ENCODE measurements at places on chromosomes 3 and 15. TPM values are rescaled to one million over a fixed set of nuclear protein-coding genes. Genes with fewer than 3 reads are reported as not detected.

DNA sequence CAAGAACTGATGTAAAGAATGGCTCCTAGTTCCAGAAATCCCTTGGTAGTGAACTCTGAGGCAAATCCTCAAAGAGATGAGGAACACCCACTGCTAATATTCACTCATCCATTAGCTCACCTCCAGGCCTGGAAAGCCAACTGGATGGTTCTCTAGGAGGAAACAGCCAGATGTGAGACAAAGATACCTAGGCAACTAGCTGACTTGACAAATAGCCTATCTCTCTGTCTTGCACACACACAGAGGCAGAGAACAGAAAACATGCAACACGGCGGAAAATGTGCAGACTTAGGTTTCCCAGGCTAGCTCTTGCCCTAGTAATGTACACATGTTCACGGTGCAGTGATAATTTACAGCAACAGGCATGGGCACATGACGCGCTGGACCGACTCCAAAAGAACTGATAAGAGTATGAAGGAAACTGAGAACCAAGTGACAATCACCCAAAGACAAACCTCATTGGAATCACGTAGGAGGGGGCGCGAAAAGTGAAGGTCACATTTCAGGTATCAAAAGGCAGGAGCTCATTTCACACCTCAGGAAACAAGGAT lies 318.1 kb downstream of the FOXP1 start:
- no peak overlapping the region for H3K4me3 ChIP-seq
- H3K36me3 ChIP-seq, result no peaks in the 10 kb centered on the region
- H3K27me3 ChIP-seq, result no peaks in the 10 kb centered on the region
- no peak for DNase-seq
- H3K27ac ChIP-seq, result no peak overlapping the region

DNA sequence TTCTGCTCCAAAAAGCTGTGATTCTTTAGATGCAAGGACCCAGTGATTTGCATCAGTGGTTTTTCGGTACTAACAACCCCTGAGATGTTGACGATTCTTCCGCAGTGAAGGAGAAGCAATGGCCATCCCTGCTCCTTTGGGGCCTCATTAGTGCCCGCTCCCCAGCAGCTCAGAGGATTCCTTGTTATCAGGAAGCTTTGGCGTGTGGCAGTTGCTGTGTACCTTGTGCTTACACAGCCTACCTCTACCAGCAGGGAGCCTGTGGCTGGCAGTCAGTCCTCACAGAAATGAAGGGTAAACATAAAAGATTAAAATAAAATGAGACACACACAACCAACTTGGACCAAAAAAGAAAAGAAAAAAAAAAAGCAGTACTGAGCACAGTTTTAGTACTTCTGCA lies 55.2 kb downstream of the CNTN3 start:
- no peaks in the 10 kb centered on the region for H3K27me3 ChIP-seq
- no peak overlapping the region for H3K27ac ChIP-seq
- no peaks in the 10 kb centered on the region for H3K4me1 ChIP-seq
- H3K4me3 ChIP-seq, result no peak overlapping the region
- H3K36me3 ChIP-seq, result no peaks in the 10 kb centered on the region

DNA sequence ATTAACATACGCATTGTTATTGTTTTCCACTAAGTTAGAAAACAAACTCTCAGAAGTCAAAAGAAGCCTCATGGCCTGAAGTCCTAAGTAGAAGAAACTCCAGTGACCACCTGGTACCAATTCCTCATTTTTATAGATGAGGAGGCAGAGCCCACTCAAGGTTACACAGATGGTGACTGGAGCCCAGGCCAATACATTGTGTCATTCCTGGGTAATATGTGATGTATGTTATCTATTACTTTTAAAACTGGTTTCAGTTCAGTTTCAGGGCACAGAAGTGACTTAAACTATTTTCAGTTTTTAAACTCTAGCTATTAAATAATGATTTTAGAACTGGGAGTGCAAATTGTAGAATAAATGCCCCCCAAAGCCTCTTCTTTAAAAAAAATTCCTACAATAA lies 66.7 kb upstream of the STXBP5L start:
- H3K36me3 ChIP-seq, result no peaks in the 10 kb centered on the region
- no peak overlapping the region for H3K27ac ChIP-seq

DNA sequence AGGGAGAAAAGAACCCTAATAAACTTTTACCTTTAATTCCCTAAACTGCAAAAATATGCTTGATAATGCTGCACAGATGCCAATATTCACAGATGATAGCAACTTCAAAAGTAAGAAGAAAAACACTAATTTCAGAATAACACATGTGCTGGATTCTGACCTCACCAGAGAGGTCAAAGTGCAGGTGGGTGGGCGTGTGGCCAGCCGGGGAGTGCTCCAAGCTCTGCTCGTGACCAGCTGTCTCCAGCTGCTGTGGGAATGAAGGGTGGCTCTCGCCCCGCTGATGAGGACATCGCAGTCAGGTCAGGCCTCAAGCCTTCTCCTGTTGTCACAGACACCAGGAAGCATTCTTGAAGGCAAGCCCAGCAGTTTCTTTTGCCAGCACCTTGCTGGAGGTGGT lies 57.1 kb downstream of the ADAMTS17 start:
- peaks cover 5% of the 10 kb centered on the region for H3K36me3 ChIP-seq
- peak; percentile 53 for DNase-seq
- no peaks in the 10 kb centered on the region for H3K27me3 ChIP-seq
- H3K27ac ChIP-seq, result no peak overlapping the region
- peaks cover 10% of the 10 kb centered on the region for H3K4me1 ChIP-seq

GRCh38 chr3:33146791-33147445 lies 33.1 kb downstream of the CRTAP start:
- no peak overlapping the region for H3K4me3 ChIP-seq
- H3K27ac ChIP-seq, result peak overlapping the region; percentile 58
- H3K4me1 ChIP-seq, result peaks cover 5% of the 10 kb centered on the region
- H3K36me3 ChIP-seq, result peaks cover 19% of the 10 kb centered on the region
- no peak for DNase-seq

- peaks cover 24% of the 10 kb centered on the region for H3K4me1 ChIP-seq
- peak overlapping the region; percentile 66 for H3K4me3 ChIP-seq
- peak overlapping the region; percentile 61 for H3K27ac ChIP-seq
- H3K36me3 ChIP-seq, result peaks cover 24% of the 10 kb centered on the region
- DNase-seq, result no peak
Measured at GRCh38 chr15:40471105-40471807, 472 bp downstream of the CHST14 start.

- DNase-seq, result peak; percentile 71
- peaks cover 64% of the 10 kb centered on the region for H3K4me1 ChIP-seq
- peaks cover 4% of the 10 kb centered on the region for H3K27me3 ChIP-seq
- peaks cover 41% of the 10 kb centered on the region for H3K36me3 ChIP-seq
Measured at GRCh38 chr3:50347187-50347813, 1.8 kb upstream of the ZMYND10 start.

DNA sequence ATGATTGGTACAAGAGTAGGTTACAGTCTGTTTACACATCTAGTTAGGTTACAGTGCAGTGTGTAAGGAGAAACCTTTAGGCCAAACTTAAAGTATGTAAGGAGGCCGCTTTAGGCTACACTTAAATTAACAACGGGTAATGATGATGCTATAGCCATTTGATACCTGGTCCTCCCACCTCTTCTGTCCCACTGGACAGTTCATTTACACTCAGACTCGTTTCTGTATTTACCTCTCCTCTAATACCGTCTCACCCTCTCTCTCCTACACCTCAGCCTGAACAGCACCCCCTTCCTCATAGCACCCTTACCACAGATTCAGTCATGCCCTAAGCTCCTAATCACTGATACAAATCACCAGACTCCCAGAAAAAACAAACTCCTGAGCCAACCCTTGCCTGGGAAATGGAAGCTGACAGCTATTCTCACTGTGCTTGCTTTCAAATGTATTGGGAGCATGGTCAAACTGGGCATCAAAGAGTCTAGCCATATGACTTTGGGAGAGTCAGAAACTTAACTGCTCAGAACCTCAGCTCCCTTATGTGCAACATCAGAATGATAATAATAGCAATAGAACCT lies 241.3 kb upstream of the SETMAR start:
- no peaks in the 10 kb centered on the region for H3K27me3 ChIP-seq
- H3K27ac ChIP-seq, result no peak overlapping the region
- H3K4me1 ChIP-seq, result no peaks in the 10 kb centered on the region
- no peak for DNase-seq

DNA sequence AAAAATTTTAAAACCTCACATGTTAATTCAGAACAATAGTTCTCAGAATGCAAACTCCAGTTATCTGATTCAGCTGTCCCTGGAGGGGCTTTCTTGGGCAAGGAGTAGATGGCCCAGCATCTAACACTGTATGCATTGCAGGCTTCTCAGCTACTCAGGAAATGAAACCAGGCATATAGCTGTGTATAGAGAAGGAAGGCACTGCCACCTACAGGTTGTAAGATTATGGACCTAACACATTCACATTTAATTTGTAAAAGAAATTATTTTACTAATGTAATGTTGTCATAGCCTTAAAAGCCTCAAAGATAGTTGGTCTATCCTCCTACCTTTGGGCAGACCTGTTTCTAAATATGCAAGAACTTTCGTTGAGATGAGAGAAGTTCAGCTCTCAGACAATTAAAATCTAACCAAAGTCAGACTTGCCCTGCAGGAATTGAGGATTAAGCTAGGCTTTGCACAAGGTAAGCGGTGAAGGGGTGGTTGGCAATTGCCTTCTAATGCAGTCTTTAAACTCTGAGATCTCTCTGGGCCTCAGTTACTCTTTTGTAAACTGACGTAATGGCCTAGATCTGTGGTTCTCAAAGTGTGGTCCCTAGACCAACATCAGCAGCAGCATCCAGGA lies 132.8 kb upstream of the SLC24A5 start:
- H3K36me3 ChIP-seq, result no peaks in the 10 kb centered on the region
- peak; percentile 73 for DNase-seq
- H3K27me3 ChIP-seq, result no peaks in the 10 kb centered on the region
- H3K4me1 ChIP-seq, result peaks cover 6% of the 10 kb centered on the region

- H3K4me1 ChIP-seq, result no peaks in the 10 kb centered on the region
- no peak overlapping the region for H3K27ac ChIP-seq
- no peaks in the 10 kb centered on the region for H3K27me3 ChIP-seq
- no peaks in the 10 kb centered on the region for H3K36me3 ChIP-seq
- H3K4me3 ChIP-seq, result no peak overlapping the region
- no peak for DNase-seq
Measured at GRCh38 chr3:117118604-117119003, 409.0 kb downstream of the TUSC7 start.

- no peak overlapping the region for H3K4me3 ChIP-seq
- DNase-seq, result peak; percentile 45
- no peaks in the 10 kb centered on the region for H3K27me3 ChIP-seq
- no peak overlapping the region for H3K27ac ChIP-seq
Measured at GRCh38 chr3:74267588-74268184, 346.8 kb downstream of the CNTN3 start.

DNA sequence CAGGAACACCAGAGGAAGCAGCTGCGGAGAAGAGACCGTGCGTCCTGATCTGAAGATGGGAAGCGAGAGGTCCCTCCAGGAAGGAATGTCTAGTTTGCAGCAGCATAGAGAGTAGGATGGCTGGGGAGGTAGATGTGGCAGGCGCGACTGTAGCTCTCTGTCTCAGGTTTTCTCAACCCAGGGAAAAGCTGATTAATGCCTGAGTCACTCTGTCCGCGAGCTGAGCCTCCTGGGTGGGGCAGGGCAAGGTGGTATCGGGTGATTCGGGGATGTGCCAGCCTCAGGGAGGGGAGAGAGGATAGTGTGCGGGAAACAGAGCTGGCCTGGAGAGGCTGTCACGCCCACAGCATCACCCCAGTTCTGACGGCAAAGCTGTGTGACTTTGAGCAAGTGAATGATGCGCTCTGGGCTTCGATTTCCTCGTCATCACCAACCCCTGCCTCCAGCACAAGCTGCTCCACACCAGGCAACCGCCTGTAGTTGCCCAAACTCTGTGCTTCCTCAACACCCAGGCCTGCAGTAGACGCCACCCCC lies 28.4 kb downstream of the CPN2 start:
- no peak for DNase-seq
- peaks cover 15% of the 10 kb centered on the region for H3K27me3 ChIP-seq
- peaks cover 2% of the 10 kb centered on the region for H3K36me3 ChIP-seq
- H3K4me3 ChIP-seq, result no peak overlapping the region

DNA sequence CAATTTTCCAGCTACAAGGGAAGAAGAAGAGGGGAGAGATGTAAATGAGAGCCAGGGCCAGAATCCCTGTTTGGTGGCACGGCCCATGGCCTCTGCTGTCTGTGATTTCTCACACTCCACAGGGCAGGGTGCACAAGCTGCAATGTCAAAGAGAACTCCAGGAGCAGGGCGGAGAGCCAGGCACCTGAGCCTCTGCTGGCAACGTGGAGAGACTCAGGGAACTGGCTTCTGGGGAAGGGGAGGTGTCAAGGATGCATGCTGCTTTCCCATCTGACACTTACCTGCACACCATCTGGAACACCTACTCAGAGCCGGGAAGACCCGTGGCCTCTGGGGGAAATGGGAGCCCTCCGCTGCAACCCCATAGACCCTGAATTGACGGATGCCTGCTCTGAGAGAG lies 507.5 kb upstream of the NR2F2 start:
- no peak overlapping the region for H3K4me3 ChIP-seq
- H3K4me1 ChIP-seq, result no peaks in the 10 kb centered on the region
- DNase-seq, result no peak
- H3K36me3 ChIP-seq, result no peaks in the 10 kb centered on the region
- no peak overlapping the region for H3K27ac ChIP-seq
- no peaks in the 10 kb centered on the region for H3K27me3 ChIP-seq

DNA sequence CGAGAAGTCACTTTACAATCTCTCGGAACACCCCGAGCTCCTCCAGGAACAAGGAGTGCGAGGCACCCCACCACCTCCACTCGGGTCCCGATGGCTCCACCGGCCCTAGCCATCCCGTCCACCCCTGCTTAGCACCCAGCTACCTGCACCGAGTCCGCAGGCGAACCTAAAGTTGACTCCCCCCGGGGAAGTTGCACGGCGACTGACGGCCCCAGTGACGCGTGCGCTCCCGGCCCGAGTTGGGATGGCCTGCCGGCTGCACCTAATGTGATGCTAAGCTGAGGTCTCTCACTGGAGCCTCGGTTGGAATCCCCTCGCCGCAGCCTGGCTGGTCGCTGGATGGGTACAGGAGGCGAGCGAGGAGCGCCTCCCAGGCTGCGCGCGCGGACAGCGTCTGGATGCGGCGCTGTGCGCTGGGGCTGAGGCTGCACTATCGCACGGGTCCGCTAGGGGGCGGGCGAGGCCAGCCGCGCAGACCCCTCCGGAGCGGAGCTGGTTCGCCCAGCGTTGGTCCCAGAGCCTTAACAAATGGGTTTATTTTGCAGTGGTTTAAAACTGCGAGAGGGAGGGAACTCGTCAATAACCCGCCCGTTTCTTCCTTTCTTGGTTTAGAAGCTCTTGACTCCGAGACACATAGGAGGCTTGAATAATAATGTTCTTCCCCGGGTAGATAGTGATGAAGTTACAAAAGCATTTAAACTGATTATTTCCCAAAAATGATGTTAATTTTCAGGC lies at the start of gene OXTR:
OXTR (minus strand) TSS at position 526 of the 735 bp plus-strand sequence. CDS start 1,426 bp downstream, outside the sequence.
- peak within 1 kb of the TSS; percentile 46 for H3K4me3 ChIP-seq
- peaks cover 42% of the 10 kb centered on the region for H3K27me3 ChIP-seq
- peak; percentile 86 for DNase-seq
- peaks cover 27% of the 10 kb centered on the region for H3K4me1 ChIP-seq
- no peak within 1 kb of the TSS for H3K27ac ChIP-seq

- no peaks in the 10 kb centered on the region for H3K36me3 ChIP-seq
- H3K27ac ChIP-seq, result no peak overlapping the region
- DNase-seq, result no peak
- no peaks in the 10 kb centered on the region for H3K27me3 ChIP-seq
- H3K4me1 ChIP-seq, result no peaks in the 10 kb centered on the region
Measured at GRCh38 chr3:79041621-79042020, 726.2 kb downstream of the ROBO1 start.

The SLC15A2 gene
- 42.3 TPM for total RNA-seq

The CFAP100 gene
- total RNA-seq, result 2.2 TPM

The COL7A1 gene
- 8.4 TPM for total RNA-seq
